ENCODE measurements at places on chromosomes 3 and 15.

DNA sequence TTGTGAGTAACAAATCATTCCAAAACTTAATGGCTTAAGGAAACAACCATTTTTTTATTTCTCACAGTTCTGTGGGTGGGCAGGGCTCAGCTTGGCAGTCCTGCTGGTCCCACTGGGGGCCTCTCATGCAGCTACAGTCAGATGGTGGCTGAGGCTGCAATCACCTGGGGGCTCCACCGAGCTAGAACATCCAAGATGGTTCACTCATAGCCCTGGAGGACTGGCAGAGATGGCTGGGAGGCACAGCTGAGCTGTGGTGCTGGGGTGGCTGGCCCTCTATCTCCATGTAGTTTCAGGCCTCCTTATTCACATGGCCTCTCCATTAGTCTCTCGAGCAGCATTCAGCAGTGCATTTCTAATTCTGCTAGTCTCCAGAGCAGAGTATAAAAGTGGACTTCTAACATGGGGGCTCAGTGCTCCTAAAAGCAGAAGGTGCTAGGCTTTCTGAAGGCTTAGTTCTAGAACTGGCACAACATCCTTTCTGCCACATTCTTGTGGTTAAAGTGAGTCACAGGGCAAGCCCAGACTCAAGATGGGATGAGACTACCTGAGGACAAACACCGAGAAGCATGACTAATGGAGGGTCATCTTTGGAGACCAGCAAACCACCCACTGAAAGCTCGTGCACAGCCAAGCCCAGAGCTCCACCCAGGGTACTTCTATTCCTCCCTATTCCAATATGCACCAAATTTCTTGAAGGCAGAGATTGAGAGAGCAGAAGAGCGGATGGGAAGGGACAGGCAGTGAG is 6.3 kb downstream of the CAV3 start:
- no peak for DNase-seq

DNA sequence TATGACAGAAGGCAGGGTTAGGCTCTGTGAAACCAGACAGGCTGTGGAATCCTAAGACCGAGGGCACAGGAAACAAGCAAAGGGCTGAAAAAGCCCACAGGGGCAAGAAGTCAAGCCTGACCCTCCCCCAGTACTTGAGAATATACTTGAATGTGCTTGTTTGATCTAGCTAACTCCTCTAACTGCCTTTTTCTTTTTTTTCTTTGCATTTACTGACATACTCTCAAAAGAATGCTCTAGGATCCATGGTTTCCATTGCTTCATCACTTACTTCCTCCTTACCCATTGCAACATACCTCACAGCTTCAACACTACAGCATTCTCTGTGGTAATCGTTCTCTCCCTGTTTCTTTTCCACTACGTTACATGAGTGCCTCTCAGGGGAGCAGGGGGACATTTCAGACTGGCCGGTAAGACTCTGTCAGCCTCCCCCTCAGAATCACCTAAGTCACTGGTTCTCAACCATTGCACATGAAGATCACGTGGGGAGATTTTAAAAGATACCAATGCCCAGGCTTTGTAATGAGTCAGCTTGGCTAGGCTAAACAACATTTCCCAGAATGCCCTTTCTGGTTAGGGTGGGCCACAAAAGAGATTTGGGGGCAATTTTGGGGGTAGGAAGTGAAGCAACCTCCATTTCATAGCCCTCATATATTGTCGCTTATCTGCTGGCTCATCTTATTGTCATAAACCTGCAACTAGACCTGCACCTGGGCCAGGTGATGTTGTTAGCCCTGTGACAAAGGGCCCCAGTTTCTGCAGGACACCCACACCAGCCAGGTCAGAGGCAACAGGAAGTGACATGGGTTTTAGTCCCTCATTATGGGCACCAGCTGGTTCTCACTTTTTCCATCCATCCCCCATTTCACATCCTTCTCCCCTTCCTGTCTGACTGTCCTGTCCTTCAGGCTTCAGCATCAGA is 24.6 kb upstream of the RSL24D1 start:
- peak; percentile 91 for DNase-seq

DNA sequence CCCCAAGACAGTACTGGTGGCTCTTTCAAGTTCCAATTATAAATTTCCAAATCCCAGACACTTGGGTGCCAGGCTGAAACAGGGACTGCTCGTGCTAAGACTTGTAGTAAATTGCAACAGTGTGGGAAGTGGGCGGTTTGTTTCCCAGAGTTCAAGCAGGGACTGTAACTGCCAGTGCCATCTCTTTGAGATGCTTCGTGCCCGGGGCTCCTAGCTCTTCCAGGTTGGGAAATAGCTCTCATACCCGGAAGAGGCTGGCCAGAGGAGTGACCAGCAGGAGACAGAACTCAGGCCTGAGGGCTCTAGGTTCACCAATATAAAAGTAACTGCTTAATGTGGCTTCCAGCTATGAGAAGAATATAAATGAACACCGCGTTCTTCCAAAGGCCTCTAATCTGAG is 54.0 kb upstream of the NEO1 start:
- DNase-seq, result no peak

DNA sequence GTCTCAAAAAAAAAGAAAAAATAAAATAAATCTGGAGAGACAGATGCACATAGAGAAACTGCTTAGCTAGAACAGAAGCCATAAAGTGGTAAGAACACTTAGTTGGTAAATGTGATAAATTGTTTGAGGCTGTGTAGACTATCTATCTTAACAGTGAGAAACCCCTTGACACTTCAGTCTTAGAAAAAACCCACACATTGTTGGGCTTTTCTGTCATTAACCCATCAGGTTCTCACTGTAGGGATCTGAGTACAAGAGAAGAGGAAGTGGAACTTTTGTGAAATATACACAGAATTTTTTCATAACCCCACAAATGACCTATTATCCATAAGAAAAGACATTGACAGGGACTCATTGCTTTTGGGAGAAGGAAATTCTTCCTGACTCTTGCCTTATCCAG is 24.4 kb downstream of the TP63 start:
- DNase-seq, result no peak

GRCh38 chr3:31242026-31242960 is 290.4 kb upstream of the STT3B start:
- no peak for DNase-seq

GRCh38 chr3:20984594-20985205 is 766.3 kb downstream of the ZNF385D start:
- no peak for DNase-seq

- DNase-seq, result no peak
These were observed 42.5 kb upstream of the CACNA2D3 start for GRCh38 chr3:54079730-54080325.

- no peak for DNase-seq
These were observed 7.2 kb downstream of the TMOD2 start for GRCh38 chr15:51758645-51759044.

DNA sequence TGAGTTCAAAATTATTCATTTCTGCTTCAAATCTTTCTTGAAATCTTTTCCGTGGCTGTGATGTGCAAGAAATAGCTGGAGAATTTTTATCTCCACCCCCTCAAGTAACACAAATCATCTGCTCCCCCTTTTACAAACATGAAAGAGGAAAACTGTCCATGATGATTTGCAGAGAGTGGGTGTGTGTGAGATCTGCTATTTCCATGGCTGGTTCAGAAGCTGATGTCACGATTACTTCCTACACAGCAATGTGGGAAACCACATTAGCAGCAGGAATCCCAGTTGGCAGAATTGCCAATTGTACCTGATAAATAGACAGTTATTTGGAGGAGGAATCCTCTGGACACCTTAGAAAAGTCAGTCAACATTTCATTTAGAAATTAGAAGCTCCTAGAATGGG is 75.2 kb upstream of the GRM7 start:
- peak; percentile 3 for DNase-seq
